Activated CD4-positive, alpha-beta T cell treated with anti-CD3 and anti-CD28 coated beads, Interleukin-2, amount 50 U/mL, for 48 hours (primary cell): ENCODE measurements at places on chromosomes 6 and 20.

- no peak for DNase-seq
Observed at GRCh38 chr6:130296854-130297253, 69.0 kb upstream of the TMEM200A start.

DNA sequence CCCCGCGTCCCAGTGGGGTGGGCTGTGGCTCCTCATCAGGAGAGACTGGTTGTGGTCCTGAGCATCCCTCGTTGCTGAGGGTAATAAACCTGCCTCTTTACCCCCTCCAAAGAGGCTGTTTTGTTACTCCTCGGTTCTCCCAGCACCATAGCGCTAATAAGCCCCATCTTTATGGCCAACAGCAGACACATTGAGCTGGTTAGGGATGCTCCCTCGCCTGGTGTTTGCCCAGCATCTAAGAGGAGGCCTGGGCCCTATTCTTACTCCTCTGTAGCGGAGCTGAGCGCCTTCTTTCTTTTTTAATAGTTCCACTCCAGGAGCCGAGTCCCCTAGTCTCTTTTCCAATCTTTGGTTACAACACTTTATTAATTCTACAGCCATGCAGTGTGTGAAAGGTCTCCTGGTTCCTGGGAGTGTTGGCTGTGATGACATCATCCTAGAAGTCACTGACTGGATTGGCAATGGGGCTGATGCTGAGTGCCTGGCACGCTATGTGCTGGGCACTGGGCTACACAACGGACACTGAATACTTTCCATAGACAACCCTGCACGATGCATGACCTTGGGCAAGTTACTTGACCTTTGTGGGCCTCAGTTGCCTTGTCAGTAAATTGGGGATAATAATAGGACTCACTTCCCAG is 50.6 kb upstream of the CCDC167 start:
- no peak for DNase-seq

- DNase-seq, result no peak
Observed at GRCh38 chr6:56977192-56977591, 22.3 kb downstream of the BEND6 start.

DNA sequence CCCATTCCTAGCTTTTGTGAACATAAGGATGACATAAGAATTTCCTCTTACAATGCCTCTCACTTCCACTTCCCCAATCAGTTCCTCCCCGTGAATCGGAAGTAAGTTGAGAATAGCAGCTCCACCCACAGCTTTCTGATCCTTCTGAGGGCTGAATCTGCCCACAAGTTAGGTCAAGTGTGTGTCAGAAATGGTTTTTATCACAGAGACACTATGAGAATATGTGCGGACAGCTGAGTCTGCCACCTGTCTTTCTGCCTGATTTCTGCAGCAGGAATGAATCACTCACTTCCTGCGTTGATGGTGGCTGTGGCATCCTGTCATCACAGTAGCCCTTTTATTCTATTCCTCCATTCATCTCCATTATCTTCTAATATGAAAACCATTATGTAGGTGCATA is 70.2 kb downstream of the RIN2 start:
- peak; percentile 10 for DNase-seq

DNA sequence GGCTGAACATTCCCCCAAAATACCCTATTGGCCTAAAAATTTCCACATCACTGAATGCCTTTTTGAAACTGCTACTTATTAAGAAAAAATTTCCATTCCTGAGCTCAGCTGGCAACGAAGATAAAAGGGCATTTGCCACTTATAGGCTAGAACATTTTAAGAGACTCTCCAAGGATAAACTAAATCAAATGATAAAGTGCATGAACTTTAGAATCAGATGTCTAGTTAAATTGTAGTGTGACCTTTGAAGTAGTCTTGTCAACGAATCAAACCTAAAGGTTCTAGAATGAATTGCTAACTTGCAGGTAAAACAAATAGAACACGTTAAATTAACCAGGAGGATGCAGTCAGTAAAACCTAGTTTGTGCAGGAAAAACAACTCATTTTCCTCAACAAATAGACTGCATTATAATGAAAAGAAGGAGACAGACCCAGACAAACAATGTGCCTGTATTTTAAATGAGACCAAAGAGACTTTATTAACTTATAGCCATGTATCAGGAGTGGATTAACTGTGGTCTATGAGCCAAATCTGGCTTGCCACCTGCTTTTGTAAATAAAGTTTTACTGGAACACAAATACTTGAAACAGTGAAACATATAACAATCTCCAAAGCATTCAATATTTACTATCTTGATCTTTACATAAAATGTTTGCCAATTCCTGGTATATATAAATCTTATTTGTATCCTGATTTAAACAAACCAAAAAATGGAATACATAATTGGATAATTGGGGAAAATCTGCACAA is 184.4 kb downstream of the MEI4 start:
- no peak for DNase-seq

- no peak for DNase-seq
Observed at GRCh38 chr6:44284121-44284520, 13.9 kb downstream of the TMEM151B start.

- DNase-seq, result no peak
Observed at GRCh38 chr20:35967979-35968640, at the start of gene CNBD2. Gene CNBD2 (plus strand): TSS chr20:35968590. CDS start chr20:35968763, 173 bp downstream.
